ENCODE measurements at places on chromosomes 2 and 18.

GRCh38 chr2:225020168-225020849 is 22.0 kb downstream of the DOCK10 start:
- no peak for DNase-seq

DNA sequence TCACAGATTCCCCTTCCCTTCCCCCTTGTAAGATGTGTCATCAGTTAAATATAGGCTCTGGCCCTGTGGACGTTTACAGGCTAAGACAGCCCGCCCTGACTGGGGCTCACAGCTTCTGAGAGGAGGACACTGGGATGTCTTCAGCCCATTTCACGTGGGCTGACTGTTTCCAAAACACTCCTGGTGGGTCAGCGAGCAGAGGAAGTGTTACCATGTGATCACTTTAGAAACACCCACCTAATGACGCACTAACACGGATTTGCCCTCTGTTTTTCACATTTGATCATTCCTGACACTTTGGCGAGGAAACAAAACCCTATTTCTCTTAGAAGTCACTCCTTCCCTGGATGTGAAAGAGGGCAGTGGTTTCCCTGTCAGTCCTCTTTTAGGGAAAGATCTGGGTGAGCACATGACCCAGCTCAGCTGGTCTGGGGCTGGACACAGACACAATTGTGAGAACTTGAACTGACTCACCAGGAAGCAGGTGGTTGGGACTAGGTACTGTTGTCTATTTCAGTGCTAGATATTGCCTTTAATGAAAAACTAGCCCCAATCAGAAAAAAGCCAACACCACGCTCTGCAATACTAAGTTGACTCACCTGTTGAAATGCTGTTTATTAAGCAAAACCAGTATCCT is 38.8 kb downstream of the BMP10 start:
- DNase-seq: no peak

GRCh38 chr2:23489471-23490322 is 104.7 kb downstream of the KLHL29 start:
- no peak for DNase-seq

DNA sequence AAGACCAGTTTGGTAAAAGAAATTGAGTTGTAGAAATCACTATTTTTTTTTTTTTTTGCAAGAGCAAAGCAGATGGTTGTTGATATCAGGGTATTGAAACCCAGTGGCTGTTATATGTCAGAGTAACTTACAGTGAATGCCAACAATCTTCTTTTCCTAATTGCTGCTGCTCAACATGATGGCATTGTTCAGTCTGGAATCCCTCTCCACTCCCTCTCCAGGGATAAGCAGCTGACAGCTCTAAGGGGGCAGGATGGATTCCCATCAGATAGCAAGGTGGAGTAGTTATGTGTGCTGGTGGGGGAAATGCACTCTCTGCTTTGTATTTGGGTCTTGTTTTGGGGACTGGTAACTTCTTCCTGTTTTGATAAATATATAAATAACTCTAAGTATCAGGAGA is 200.0 kb downstream of the PIK3C3 start:
- DNase-seq: no peak

DNA sequence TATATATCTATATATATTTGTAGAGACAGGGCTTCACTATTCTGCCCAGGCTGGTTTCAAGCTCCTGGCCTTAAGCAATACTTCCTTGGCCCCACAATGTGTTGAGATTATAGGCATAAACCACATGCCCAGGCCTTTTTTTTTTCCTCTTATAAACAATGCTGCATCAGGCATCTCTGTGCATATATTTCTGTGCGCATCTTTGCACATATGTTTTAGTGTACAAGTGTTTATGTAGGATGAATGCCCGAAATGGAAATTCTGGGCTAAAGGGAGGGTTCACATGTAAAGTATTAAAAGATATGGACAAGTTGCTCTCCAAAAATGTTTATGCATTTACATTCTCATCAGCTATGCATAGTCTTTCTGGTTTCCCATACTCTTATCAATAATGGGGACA is 183.2 kb upstream of the SPRED2 start:
- no peak for DNase-seq

GRCh38 chr2:137928547-137929518 is 35.4 kb upstream of the HNMT start:
- no peak for DNase-seq

DNA sequence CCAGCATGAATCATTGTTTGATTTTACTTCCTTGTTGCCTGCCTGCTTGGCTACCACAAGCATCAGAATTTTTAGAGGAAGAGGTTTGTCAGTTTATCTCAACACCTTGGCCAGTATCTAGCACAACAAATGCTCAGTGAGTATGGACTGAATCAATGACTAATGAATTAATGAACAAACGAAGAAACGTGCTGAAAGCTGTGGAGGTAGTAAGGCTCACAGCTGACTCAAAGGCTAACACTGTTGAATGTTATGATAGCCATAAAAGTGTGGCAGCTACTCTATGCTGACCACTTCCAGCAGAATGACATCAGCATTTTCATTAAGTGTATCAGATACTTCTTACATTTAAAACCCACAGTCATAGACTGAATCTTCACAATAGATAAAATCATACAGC is 543.4 kb downstream of the IRS1 start:
- DNase-seq: no peak

- no peak for DNase-seq
Observed at GRCh38 chr2:106530866-106531265, 43.7 kb downstream of the CD8B2 start.

DNA sequence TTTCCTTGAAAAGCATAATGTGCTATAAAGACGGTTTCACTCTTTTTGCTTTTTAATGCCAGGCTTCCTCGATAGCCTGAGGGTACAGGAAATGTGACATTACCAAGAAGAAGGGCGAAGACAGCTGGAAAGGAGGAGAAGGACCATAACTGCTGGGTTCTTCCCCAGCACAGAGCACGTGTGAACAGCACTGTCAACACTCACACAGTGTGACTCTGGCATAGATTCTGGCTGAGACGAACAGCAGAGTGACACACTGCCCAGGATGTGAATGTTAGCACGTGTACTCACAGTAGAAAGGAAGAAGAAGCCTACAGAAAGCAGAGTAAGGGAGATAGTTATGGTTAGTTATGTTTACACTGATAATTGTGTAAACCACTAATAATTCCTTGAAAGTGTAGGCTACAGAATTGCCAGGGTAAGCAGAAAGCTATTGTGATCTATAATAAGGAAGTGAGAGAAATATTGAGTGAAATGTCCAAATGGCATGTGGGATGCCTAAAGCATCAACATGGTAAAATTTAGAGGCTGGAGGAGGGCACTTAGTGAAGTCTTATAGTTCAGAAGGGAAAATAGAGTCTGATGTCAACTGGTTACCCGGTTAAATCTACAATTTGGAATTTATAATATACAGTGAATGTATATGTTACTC is 198.2 kb downstream of the DLGAP1 start:
- DNase-seq: no peak

DNA sequence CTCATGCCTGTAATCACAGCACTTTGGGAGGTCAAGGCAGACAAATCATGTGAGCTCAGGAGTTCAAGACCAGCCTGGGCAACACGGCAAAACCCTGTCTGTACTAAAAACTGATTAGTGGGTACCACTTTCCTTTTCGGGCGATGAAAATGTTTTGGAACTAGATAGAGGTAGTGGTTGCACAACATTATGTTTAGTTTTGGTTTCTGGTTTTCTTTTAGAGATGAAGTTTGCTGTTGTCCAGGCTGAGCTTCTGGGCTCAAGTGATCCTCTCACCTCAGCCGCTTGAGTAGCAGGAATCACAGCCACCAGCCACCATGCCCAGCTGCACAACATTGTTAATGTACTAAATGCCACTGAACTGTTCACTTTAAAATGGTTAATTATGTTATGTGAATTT is 27.6 kb downstream of the AAK1 start:
- DNase-seq: no peak

GRCh38 chr2:236565879-236566402 is 3.7 kb upstream of the ACKR3 start:
- DNase-seq: no peak

- no peak for DNase-seq
Observed at GRCh38 chr2:150051004-150051403, 436.5 kb downstream of the RND3 start.

GRCh38 chr2:23682481-23682880 is 244.4 kb downstream of the ATAD2B start:
- no peak for DNase-seq

DNA sequence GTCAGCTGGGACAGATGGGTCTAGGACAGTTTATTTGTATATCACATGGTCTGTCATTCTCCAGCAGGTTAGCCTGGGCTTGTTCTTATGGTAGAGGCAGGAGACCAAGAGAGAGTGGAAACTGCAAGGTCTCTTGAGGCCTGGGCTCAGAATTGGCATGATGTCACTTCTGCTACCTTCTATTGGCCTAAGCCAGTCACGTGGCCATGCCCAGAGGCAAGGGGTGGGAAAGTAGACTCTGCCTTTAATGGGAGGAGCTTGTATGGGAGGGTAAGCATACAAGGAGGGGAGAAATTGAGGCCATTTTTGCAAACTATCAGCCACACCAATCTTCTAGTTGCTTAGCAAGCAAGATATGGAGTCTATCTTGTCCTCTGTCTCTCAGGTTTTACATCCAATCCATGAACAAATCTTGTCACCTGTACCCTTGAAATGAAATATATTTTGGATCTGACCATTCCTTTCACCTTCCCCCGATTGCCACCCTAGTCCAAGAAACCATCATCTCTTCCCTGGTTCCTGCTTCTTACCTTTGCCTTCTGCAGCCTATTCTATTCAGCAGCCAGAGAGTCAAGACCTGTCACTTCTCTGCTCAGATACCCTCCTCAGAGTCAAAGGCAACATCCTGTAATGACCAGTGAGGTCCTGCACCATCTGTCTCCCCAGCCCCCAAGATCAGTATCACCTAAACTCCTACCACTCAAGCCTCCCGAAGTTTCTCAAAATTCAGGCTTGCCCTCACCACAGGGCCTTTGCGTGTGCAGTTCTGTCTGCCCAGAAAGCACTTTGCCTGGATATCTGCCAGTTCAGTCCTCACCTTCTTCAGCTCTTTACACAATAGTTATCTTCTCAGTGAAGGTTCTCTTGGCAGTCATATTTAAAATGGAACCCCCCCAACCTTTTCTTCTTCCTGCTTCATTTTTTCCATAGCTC is 240.0 kb downstream of the LOXHD1 start:
- no peak for DNase-seq

GRCh38 chr2:152814475-152815030 is 96.1 kb downstream of the ARL6IP6 start:
- DNase-seq: no peak

DNA sequence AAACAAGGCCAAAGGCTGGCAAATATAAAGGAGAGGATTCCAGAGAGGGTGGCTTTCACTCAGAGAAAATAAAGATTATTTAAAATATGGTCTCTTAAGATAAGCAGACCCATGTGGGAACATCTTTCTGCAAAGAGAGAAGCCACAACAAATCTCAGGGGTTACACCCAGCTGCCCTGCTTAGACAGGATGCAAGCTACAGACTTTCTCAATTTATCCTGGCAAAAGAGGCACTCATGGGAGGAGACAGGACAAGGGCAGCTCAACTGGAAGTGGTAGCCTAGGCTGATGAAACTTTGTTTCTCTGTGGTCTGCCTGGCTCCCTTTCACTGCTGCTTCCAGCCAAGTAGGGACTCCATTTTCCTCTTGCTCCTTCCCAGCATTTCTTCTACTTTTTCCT is 25.9 kb upstream of the SULT1C4 start:
- no peak for DNase-seq
